ENCODE measurements at places on chromosomes 1 and 21. TPM values are rescaled to one million over a fixed set of nuclear protein-coding genes. Genes with fewer than 3 reads are reported as not detected.

Gene PRKAA2
- total RNA-seq = 3.4 TPM

Gene DRAM2
- 18.2 TPM for total RNA-seq

Gene FAM72B
- total RNA-seq = 1.3 TPM

Gene AGBL4
- total RNA-seq = not detected

Gene MASP2
- not detected for total RNA-seq

Gene KRTAP12-2
- total RNA-seq = not detected

Gene SPRR2A
- not detected for total RNA-seq

- no peak for DNase-seq
Observed at GRCh38 chr21:46138383-46138970, 16.9 kb downstream of the FTCD start.

- no peak for DNase-seq
Observed at GRCh38 chr21:15617964-15618363, 111.8 kb upstream of the USP25 start.

DNA sequence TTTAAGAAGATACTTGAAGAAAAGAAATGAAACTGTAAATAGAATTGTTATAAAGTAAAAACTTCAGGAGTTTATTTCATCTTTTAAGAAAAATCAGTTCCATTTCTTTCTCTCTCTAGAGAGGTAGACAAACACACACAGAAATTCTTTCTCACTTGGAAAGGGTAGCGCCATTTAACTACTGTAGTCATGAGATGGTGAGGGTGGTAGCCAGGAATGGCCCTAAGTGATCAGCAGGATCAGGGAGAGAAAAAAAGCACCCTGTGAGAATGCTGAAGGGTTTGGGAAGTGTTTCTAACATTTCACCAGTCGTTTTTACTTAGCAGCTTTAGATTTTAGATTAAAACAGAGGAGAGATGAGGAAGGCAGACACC, 205.7 kb upstream of the RUNX1 start:
- DNase-seq = no peak

DNA sequence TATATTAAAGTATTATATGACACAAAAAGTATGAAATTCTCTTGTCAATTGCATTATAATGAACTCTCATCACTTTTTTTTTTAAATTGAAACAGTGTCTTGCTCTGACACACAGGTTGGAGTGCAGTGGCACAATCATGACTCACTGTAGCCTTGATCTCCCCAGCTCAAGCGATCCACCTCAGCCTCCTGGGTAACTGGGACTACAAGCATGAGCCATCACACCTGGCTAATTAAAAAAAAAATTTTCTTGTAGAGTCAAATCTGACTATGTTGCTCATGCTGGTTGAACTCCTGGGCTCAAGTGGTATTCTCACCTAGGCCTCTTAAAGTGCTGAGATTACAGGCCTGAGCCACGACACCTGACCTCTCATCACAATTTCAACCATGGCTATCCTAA, 259.3 kb downstream of the S1PR1 start:
- DNase-seq = no peak

GRCh38 chr21:39189857-39190604, 6.8 kb upstream of the PSMG1 start:
- DNase-seq = no peak

DNA sequence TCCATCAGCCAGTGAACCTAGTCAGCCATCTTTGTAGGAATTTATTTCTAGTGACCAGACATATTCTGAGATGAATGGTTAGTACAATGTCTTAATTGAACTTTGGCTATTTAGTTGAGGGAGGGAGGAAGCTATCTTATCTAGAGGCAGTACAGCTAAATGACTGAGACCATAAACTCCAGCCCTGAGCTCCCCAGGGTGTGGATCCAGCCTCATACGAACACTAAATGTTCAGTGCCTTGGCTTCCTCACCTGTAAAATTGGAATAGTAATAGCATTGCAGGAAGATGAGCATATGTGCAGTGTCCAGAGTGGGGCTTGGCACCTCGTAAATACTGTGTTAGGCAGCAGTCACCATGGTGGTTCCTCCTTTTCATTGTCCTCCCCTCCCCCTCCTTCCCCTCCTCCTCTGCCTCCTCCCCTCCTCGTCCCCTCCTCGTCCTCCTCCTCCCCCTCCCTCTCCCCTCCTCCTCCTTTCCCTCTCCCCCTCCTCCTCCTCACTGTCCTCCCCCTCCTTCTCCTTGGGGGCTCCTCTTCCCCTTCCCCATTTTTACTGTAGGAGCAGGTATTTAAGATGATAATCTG, 108.2 kb downstream of the GALNT2 start:
- no peak for DNase-seq

- DNase-seq = no peak
Observed at GRCh38 chr1:201085902-201086735, 26.1 kb downstream of the CACNA1S start.

DNA sequence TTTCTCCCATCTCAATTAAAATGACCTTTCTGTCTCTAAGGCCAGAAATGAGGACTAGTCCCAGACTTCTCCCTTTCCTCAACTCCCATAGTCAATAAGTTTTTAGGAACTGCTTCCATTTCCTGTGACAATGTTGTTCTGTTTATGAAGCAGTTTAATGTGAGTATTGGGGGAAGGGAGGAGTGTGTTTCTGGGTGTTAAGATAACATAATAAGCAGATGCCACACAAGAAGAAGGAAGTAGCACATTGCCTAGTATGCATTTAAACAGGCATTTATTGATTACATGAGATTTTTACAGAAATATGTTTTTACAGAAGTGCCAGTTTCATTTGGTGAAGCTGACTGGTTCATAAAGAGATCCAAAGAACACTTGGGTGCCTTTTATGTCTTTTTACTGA, 65.6 kb upstream of the TNR start:
- no peak for DNase-seq

DNA sequence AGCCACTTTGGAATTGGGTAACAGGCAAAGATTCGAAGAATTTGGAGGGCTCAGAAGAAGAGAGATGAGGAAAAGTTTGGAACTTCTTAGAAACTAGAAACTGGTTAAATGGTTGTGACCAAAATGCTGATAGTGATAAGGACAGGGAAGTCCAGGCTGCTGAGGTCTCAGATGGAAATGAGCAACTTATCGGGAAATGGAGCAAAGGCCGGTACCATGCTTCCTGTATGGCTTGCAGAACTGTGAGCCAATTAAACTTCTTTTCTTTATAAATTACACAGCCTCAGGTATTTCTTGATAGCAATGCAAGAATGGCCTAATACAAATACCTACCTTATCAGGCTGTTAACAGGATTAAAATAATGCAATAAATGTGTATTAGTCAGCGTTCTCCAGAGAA, 9.4 kb upstream of the TLR5 start:
- DNase-seq = no peak

DNA sequence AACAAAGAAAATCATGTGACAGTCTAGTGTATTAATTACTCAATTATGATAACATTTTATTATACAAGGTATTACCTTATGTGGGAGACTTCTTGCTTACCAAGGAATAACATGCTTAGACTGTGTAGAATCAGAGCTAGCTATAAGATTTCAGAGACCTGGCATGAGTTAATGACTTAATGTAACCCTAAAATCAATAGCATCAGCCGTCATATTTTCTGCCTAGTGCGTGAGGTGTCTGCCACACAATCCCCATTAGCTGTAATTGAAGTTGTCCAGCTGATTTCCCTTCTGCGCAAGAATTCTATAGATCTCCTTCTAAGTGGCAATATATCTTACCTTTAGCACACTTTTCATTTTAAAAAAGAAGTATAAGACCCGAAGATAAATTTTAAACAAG, 28.8 kb downstream of the CHODL start:
- no peak for DNase-seq

DNA sequence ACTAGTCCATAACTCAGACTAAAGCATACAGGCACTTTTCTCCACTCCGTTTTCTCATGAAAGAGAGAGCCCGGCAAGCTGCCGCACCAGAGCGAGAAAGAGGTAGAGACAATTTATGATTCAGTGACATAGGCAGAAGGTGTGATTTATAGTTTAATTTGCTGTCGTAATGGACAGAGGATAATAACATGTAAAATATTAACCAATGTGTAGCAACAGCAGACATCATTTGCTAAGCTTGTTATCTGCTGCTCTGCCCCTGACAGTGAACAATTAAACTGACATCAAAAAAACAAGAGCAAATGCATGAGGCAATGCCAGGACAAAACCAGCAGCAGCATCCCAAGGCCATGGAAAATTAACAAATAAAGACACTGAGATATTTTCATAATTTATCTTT, 214.0 kb downstream of the ATG4C start:
- no peak for DNase-seq

DNA sequence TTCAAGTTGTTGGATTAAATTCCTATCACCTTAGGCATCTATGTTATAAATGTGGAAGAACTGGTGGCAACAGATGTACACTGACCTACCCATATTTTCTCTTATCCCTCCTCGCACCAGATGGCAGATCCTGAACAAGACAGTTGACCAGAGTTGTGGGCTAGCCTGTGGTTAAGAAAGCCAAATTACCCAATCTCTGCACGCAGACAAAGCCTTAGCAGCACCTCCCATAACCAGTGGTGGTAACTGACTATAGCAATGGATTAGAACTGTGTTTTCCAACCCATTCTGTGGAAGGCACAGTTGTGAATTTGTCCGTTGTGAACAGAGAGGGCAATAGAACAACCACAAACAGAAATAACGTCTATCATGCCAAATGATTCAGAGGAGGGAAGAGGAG, 20.6 kb downstream of the ABCB10 start:
- no peak for DNase-seq
